ENCODE measurements at places on chromosomes 12 and 14. TPM values are rescaled to one million over a fixed set of nuclear protein-coding genes. Genes with fewer than 3 reads are reported as not detected.
A peak's percentile ranks its signal among the peaks of the same experiment; 100 is the strongest.

GRCh38 chr12:13304924-13305323, 108.4 kb downstream of the EMP1 start:
- no peak for DNase-seq

- peak; percentile 58 for DNase-seq
These were observed 126.1 kb downstream of the EPS8 start for GRCh38 chr12:15662983-15663659.

DNA sequence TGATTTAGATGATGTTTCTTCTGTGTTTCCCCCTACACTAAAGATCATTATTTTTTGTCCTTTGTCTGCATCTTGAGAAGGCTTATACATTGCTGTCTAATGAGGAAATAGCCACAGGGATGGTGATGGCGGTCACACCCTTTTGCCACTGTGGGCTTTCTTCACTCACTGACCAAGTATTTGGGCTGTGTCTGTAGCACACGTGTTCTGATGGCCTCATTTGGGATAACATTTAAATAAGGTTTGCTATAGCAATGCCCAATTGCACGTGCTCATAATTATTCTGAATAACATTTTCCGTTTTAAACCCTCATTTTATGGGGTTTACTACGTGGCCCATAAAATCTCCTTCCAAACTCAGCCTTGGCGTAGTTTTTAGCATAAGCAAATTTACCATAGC, 230.3 kb upstream of the PRICKLE1 start:
- no peak for DNase-seq

Gene KRT77
- not detected for total RNA-seq

All from Caki2 (cell line).